NCI-H510A (cell line): ENCODE measurements at places on chromosomes 7 and 10.
A peak's percentile ranks its signal among the peaks of the same experiment; 100 is the strongest.

- DNase-seq: peak; percentile 3
Observed at GRCh38 chr10:33509231-33509831, 174.9 kb upstream of the NRP1 start.

DNA sequence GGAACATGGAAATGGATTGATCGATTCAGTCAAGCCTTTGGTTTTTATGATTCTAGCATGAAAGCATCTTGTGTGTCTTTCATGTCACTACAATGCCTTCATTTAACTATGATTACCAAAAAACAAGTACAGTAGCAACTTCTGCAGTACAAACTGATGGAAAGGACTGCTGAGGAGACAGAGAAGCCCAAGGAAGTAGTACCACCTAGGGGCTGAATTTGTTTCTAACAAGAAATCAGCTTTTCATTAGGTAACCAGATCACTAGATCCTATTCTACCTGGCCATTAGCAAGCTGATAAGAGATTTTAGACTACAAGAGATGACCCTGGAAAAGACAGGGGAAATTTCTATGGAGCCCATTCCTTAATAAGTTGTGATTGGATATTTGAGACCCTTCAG is 3.2 kb upstream of the IFIT1 start:
- no peak for DNase-seq

- DNase-seq: no peak
Observed at GRCh38 chr10:84605802-84606201, 277.4 kb downstream of the CCSER2 start.

DNA sequence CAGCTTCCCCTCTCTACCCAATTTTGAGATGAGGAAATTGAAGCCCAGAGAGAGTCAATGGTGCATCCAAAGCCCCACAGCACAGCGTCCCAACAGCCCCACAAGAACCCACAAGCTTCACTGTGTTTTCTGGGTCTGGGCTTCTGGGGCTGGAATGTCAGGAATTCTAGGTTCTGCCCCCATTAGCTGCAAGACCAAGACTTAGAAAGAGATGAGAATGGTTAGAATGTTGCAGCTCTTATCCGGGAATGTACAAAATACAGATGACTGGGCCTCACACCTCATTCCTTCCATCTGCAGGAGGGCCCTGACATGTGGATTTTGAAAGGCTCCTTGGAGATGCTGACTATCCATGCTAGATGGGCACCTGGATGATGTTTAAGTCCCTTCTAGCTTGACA is 6.0 kb upstream of the SGPL1 start:
- DNase-seq: no peak

- no peak for DNase-seq
Observed at GRCh38 chr10:59757966-59758365, 4.7 kb upstream of the MRLN start.

- DNase-seq: no peak
Observed at GRCh38 chr7:83646027-83646426, 2.9 kb downstream of the SEMA3E start.

- DNase-seq: no peak
Observed at GRCh38 chr10:29496341-29497162, 138.2 kb downstream of the SVIL start.

DNA sequence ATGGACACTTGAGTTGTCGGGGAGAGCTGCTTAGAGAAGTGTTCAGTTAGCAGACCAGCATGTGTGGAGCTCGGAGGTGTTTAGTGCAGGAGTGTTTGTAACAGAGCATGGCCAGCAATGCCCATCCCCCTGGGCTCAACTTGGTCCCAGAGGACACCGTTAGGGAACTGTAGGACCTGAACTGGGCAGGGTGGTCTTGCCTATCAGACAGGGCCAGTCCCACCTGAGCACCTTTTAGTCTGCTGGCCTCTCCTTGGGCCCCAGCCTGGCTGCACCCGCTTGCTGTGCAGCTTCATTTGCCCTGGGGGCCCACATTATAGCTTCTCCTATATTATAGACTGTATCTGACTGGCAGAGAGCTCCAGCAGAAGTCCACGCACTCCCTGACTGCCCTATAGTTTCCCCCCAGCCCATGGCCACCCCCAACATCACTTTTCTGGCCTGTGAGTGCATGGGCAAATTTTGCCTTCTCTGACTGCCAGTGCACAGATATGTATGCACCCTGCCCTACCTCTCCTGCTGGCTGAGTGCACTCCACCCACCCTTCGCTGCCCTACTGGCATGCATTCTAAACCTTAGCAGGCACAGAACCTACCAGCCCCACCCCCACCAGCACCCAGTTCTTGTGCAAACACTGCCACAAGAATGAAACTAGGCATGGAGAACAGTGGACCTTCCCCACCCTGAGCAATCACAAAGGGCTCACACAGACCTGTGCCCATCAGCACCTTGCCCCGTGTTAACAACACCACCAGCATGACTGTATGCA is 1030.6 kb upstream of the GHITM start:
- DNase-seq: no peak
